Right cardiac atrium (tissue), 5 donors: ENCODE measurements at places on chromosomes 4 and X.
A peak's percentile ranks its signal among the peaks of the same experiment; 100 is the strongest.

DNA sequence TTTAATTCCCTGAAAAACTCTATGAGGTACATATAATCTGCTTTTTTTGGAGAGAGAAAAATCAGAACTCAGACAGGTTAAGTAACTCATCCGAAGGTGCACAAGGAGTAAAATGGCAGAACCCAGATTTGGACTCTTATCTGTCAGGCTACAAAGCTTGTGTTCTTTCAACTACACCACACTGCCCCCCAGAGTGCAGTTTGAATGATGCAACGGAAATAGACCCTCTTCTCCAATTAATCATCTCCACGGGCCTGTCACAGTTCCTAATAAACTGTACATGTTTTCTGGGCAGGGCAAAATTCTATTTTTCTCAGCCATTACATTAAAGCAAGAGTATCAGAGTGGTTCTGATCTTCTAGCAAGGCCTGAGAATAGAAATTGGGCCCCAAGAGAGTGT is 35.3 kb upstream of the DCX start:
- DNase-seq, result no peak

DNA sequence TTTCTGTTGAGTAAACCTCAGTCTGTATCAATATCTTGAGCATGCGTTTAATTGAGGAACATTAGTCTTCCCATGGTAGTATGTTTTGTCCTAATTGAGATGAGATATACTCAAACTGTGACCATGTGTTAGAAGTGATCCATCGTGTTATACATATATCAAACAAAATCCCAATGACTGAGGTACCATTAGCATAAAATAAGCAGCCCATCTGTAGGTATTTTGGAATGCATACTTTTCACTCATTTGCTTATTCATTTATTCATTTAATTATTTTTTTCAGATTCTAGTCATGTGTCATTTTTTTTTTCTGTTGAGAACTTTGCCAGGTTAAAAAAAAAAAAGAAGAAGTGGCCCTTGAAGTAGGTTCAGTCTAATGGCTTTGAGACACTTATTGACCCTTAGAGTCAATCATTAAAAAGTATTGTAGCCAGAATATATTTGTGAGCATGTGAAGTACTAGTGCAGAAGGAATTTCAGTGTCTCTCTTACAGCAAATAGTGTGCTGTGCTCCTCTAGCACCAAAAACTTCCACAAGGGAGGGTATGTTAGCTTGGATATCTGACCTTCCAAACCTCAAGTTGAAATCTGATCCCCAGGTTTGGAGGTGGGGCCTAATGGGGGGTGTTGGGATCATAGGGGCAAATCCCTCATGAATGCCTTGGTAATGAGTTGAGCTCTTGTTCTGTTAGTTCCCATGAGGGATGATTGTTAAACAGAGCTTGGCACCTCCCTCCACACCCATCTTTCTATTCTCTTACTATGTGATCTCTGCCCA is 130.8 kb upstream of the NPY2R start:
- no peak for DNase-seq

- no peak for DNase-seq
Observed at GRCh38 chrX:12794654-12795053, 3.4 kb downstream of the PRPS2 start.

- peak; percentile 83 for DNase-seq
Observed at GRCh38 chrX:40008791-40009461, 88.8 kb downstream of the BCOR start.

DNA sequence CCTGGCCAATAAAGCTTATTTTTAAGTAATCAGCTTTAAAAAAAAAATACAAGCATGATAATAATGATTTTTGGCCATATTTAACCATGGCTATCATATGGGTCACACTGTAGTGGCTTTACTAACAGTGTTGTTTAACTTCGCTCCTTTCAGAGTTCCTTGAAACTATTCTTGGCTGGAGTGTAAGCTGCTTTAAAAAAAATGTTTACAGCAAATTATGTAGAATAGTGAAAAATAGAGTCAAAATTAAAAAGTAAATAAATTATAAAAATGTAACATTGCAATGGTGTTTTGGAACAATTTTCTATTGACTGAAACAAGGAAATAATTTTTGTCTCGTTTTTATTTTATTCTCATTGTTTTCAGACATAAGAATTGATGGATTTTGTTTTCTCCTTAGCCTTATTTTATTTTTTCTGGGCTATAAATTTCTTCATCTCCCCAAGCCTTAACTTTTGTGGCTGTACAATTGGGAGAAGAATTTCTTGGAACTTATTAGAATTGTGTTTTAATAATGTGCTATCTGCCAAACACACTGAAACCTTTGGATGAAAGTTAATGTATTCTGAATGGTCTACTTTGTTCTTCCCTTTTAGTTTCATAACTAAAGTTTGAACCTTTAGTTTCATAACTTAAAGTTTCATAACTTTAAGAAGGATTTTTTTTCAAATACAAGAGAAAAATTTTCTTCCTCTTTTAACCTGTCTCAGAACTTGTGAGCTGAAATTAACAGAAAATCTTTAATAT is 182.0 kb downstream of the ARHGAP24 start:
- DNase-seq, result no peak

- DNase-seq, result no peak
Observed at GRCh38 chr4:172517391-172517790, 651.2 kb upstream of the GALNT7 start.

DNA sequence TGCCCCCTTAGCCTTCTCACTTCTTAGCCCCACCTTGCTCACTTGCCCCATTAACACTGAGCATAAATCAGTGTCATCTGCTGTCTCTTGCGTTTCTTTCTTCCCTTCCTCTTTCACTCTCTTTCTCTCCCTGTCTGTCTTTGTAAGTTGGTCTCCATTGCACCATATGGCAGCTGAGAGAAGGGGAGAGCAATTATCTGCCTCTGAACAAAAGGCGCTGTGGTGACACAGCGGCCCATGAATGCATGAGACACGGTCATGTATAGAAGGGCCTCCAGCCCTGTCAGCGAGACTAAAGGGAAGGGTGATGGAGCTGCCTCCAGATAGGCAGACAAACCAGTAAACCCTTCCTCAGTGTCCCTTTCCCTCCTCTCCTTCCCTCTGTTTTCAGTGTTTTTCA is 88.8 kb upstream of the PCDH18 start:
- DNase-seq, result peak; percentile 3

DNA sequence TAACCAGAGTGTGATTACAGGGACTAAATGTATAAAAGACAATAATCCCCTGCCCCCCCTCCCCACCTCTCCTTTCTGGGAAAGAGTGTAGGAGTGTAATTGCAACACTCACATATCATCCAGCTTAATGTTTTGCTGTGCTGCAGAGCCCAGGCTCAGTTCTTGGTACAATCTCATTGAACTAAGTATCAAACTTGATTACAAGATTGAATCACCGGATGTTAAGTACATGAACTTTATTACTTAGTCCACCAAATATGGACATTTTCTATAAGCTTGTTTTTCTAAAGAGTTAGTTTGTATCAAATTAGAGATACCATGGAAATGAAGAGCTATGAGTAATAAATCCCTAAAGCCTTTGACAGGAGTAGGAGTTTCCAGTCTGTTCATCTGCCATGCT is 559.1 kb downstream of the ZNF674 start:
- DNase-seq, result no peak

- no peak for DNase-seq
Observed at GRCh38 chr4:14193601-14194000, 566.1 kb upstream of the BOD1L1 start.

DNA sequence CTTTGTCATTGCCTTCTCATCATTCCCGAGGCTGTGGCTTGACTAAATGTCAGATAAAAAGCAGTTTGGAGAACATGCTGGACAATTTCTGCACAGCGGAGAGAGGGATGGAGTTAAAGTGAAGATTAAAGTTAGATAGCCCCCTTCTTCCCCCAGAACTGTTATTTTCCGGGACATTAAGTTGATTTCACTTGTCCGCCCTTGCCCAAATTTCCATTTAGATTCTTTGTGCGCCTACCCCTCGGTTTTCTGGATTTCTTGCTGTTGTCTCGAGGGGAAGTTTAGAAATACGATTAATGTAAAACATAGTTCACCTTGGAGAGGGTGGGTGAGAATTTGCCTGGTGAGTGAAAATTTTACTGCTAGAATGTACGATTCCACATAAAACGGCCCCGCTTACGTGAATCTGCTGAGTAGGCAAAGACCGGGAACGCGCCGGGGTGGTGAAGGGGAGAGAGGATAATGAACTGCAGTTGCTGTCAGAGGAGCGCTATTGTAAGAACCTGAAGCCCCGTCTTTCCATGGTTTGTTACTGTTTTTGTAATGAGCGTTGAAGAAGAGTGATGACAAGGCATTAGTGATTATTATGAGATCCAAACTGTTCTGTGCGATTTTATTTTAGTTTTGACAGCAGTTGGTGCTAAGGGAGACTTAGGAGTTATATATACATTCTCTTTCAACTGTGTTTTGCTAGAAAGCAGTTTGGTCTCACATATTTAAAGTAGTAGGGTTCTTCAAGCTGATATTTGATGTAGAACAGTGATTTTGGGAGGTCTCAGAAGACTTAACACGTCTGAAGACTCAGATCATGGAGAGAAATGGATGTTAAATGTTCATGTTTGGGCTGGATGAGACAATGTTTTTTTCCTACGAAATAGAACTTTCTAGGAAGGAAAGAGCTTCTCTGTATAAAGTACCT is 73.0 kb downstream of the AFF1 start:
- DNase-seq, result peak; percentile 75

DNA sequence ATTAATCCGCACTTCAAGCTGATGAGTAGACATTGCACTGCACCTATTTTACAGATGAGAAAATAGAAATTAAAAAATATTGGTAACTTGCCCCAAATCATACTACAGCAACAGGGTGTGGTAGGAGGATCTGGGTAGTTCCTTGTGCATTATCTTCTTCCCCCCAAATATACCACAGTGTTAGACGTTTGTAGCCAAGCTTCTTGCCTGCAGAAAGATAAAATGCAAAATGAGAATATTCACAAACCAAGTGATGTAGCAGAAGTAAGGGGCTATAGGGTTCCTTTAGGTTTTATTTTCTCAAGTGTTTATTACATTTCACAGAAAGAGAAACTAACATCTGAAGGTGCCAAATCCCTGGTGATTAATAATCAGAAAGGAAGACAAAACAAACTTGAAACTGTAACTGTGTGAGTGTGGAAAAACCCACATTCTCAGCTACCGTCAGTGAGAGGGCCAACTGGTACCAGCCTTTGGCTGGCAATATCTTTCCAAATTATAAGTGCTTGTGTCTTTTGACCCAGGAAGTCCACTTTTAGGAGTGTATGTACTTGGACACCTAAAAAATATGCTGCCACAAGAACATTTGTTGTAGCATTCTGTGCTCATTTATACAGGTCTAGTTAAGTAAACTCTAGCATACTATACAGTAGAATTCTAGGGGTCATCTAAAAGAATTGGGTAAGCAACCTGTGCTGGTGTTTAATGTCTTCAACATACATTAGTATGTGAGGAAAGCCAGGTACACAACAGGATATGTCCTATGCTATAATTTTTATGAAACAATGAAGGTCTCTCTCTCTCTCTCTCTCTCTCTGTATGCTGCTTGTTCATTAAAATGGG is 6.7 kb upstream of the CD38 start:
- no peak for DNase-seq

DNA sequence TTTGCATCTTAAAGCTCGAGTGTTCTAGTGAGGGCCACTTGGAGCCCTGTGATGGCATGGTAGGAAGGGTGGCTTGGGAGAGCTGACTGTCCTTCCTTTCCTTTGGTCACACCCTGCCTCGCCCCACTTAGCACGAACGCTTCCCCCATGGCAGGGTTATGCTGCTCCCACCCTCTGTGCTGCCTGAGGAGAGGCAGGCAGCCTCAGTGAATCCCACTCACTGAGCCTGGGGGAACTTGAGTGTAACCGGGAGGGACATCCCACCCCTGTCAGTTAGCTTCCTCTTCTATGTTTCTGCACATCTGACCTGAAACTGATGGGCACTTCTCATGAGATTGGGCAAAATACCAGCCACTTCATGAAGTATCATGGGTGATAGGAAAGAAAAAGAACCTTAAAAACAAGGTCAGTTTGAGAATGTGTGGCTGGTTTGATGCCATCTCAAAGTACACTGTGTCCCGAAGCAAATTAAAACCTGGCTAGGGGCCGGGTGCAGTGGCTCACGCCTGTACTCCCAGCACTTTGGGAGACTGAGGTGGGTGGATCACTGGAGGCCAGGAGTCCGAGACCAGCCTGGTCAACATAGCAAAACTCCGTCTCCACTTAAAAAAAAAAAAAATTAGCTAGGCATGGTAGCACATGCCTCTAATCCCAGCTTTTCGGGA is 10.1 kb downstream of the TKTL1 start:
- no peak for DNase-seq

GRCh38 chr4:171130256-171130801 is 682.9 kb upstream of the GALNTL6 start:
- DNase-seq, result no peak
